Kidney capillary endothelial cell (primary cell): ENCODE measurements at places on chromosomes 16 and 17.

DNA sequence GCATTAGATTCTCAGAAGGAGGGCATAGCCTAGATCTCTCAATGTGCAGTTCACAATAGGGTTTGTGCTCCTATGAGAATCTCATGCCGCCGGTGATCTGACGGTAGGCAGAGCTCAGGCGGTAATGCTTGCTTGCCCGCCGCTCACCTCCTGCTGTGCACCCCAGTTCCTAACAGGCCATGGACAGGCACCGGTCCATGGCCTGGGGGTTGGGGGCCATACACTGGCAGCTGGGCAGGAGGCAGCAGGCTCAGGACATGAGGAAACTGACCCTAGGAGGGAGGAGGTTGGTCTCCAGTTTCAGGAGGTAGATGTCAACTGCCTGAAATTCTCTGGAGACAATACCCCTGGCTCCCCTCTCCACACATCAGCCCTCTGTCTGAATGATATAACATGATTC, 245.0 kb upstream of the CACNG5 start:
- DNase-seq, result no peak

DNA sequence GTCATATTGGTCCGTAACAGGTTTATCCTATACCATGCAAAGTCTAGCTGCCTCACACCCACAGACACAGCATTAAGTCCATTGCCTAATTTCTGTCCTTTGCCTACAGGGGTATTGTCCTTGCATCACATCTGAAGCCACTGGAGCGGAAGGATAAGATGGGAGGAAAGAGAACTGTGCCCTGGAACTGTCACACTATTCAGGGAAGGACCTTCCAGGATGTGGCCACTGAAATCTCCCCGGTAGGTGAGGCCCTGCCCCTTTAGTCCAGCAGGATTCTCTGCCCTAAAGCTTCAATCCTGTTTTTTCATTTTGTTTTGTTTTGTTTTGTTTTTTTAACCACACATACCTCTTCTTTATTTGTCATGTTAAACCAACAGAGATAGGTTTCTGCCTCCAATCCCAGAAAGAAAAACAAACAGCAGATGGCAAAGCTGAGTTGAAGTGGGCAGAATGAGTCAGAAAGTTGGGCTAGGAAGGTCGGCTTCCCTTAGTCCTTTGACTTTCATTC, 2.2 kb upstream of the EFTUD2 start:
- peak; percentile 28 for DNase-seq

DNA sequence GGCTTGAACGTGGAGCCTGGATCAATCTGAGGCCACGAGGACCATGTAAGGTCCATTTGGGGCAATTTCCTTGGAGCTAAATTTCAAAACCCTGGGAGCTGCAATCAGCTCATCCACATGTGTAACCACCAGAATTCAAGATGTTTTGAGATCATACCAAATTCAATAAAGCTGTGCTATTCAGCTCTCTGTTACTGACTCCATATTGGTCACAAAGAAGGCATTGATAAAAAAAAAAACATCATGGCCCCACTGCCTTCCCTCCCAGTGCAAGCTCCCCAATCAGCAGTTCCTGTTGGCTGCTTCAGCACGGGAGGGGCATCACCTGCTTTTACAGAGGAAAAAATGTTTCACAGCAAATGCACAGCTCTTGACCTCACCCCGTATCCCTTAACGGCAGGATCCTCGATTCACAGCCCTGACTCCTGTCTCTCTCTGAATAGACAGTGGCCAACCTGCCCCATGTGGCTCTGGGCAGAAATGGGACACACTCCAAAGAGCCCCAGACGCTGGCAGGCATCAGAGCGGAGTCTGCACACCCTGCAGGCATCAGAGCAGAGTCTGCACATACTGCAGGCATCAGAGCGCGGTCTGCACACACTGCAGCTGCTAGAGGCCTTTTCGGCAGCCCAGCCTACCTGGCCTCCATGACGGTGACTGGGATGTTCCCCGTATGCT, 37.1 kb downstream of the FANCA start:
- DNase-seq, result no peak

DNA sequence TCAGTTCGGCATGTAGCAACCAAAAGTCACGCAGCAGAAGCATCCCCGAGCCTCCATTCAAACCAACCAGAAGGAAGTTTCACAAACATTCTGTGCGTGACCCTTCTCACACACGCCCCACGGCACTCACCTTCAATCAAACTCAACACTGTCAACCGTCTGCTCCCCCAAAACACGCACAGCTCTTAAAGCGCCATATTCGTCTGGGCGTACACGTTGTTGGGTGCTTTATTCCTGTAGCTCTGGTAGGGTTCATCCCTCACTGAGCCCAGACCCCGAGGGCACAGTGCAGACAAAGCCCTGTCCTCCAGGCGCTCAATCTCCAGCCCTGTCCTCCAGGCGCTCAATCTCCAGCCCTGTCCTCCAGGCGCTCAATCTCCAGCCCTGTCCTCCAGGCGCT, 2.2 kb downstream of the RAB40B start:
- DNase-seq, result no peak

- no peak for DNase-seq
These were observed at the start of gene CBLN1 for GRCh38 chr16:49281480-49281842. Gene CBLN1, minus strand, starts transcription at chr16:49281838. Its CDS starts 373 bp downstream, at chr16:49281465.
